Activated CD4-positive, alpha-beta T cell treated with anti-CD3 and anti-CD28 coated beads, Interleukin-2, amount 50 U/mL, for 24 hours (primary cell): ENCODE measurements at places on chromosomes 13 and 19.

GRCh38 chr19:44498988-44499387, 1.3 kb downstream of the ZNF180 start:
- no peak for DNase-seq

- no peak for DNase-seq
These were observed 383.4 kb downstream of the LMO7 start for GRCh38 chr13:76019421-76020044.

- DNase-seq, result peak; percentile 52
These were observed 41.7 kb upstream of the CEACAM20 start for GRCh38 chr19:44570984-44571684.

- no peak for DNase-seq
These were observed 193.6 kb downstream of the IRS2 start for GRCh38 chr13:109592770-109593169.

GRCh38 chr19:8391198-8392016, 1.2 kb downstream of the RAB11B start:
- no peak for DNase-seq

GRCh38 chr13:111850458-111850857, 216.5 kb upstream of the SOX1 start:
- no peak for DNase-seq

DNA sequence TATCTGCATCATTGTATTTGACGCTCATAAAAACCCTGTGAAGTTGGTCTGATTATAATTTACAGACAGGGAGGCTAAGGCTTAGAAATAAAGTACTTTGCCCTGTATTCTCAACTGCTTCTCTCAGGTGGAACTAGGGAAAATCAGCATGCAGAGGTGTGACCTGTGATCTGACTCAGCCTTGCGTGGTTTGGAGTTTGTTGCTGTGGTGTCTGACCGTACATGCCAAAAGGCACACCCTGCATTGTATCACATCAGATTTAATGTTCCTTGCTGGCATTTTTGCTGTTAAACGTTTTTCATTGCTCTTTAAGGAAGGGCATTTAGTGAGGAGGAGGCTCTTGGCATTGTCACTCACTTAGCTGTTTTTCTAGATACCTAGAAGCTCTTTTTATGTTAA, 58.8 kb upstream of the C1QTNF9B start:
- no peak for DNase-seq
